Bronchial epithelial cell (primary cell): ENCODE measurements at places on chromosomes 7 and 10.

GRCh38 chr7:50146692-50147091 lies 53.6 kb upstream of the ZPBP start:
- no peak for DNase-seq

- no peak for DNase-seq
Measured at GRCh38 chr7:100373261-100373831, at the start of gene PILRA. PILRA (plus strand) TSS chr7:100373487; CDS start chr7:100373657, 170 bp downstream.

DNA sequence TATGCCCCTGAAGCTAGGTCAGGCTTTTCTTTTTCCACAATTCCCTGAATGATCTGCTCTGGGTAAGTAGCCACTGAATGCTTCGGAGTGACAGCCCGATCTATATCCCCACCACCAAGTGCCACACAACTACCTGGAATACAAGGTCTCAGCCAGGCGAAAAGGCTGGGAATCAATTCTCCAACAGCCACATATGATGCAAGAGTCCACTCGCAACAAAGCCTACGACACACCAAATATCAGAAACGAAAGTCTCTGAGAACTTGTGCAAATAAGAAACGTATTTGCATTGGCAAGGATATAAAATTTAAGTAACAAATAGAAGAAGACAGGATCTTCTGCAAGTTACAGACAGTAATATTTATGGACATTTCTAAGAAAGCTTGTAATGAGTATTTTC lies 5.7 kb downstream of the HIPK2 start:
- DNase-seq, result no peak

- no peak for DNase-seq
Measured at GRCh38 chr10:129715805-129716204, 248.3 kb downstream of the EBF3 start.

DNA sequence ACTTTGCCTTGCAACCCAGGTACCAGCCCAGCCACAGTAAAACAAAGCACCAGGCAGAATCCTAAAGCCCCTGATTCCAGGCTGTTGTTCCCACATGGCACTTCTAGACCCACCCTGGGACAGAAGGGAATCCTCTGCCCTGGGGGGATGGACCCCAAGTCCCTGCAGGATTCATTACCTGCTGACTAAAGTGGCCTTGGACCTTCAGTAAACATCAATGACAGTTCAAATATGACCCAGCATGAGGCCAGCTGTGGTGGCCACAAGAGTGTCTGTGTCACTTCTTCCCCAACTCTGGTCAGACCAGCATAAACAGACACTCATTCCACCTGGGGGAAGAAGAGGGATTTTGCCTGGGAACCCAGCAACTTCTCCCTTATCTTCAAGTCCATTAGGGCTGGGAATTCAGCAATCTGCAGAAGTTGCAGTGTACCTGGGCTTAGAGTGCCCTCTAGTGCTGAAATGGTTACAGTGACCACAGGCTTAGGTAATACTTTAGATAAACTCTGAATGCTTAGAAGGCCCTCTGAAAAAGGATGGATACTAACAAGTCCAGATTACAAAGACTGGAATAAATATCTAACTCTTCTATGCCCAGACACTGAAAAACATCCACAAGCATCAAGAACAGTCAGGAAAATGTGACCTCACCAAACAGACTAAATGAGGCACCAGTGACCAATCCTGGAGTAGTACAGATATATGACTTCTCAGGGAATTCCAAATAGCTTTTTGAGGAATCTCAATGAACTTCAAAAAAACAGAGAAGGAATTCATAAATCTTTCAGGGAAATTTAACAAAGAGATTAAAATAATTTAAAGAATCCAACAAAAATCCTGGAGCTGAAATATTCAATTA lies 108.5 kb upstream of the TMEM168 start:
- DNase-seq, result peak; percentile 64

GRCh38 chr7:18541181-18541870 lies 45.8 kb downstream of the HDAC9 start:
- no peak for DNase-seq

DNA sequence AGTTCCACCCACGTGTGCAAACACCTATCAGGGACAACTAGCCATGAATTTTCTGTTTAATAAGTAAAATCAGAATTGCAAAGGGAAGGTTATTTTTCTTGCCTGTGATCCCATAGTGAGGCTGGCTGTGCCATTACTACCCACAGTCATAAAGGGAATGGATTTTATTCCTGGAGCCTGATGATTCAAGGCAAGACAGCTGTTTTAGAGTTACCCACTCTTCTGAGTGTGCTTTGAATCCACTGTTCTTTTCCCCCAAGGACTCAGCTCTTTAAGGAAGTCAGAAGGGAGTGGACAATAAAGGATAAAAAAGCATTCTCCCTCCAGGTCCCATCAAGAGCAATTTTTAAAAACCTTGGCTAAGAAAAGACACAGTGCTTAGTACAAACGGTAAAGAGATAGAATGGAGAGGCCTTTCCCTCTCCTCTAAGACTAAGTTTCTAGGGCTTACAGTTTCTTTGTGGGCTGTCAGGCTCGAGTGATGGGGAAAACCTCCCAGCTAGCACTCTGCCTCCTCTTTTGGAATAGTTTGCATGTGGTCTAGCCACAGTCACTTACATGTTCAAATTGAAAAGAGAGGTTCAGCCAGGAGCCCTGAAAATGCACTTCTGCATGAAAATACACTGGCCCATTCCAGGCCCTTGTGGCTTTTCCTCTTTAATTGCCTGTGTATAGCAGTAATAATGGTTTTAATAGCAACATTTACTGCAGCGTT lies 5.1 kb upstream of the LRRC4 start:
- DNase-seq, result no peak

DNA sequence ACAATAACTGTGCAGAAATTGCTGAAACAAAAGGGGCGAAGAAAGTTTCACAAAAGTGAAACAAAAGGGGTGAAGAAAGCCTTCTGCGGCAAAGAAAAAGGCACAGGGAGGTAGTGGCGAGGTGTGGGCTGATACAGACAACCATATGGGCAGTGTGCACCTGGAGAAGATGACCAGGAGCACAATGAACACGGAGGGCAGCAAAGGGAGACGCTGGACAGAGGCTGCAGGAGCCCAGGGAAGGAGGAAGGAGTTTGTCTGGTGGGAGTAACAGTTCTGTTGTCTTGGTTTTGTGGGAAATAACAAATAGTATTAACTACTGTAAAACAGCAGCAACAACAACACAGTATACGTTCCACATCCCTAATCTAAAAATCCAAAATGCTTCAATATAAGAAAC lies 42.4 kb downstream of the ESYT2 start:
- no peak for DNase-seq

DNA sequence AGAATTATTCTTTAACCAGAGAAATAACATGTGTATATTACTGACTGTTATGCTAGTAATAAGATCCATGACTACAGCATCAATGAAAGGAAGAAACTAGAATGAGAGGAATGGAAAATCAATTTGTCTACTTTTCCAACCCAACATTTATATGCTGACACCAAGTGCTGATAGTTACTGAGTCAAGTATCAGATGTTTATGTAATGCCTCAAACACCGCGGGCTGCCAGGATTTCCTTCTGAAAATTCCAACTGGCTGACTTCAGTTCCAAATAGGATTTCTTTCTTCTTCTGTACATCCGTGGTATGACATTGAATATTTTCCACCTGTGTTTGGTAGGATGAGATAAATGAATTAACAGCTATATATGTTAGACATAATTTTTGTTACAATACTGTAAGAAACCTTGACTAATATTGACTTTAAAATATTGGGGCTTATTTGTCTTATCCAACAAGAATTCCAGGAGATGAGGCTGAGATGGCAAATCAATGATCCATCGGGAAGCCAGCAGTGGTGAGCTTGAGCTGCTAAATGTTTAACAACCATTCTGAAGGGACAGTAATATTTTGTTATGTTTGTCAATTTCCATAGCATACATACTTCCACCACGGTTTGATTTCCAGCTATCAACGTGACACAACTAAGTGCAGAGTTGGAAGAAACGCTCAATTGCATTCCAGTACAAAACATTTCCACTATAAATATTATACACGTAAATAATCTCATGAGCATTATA lies 435.2 kb upstream of the AUTS2 start:
- no peak for DNase-seq

GRCh38 chr10:11697718-11698527 lies 44.3 kb upstream of the ECHDC3 start:
- DNase-seq, result no peak

DNA sequence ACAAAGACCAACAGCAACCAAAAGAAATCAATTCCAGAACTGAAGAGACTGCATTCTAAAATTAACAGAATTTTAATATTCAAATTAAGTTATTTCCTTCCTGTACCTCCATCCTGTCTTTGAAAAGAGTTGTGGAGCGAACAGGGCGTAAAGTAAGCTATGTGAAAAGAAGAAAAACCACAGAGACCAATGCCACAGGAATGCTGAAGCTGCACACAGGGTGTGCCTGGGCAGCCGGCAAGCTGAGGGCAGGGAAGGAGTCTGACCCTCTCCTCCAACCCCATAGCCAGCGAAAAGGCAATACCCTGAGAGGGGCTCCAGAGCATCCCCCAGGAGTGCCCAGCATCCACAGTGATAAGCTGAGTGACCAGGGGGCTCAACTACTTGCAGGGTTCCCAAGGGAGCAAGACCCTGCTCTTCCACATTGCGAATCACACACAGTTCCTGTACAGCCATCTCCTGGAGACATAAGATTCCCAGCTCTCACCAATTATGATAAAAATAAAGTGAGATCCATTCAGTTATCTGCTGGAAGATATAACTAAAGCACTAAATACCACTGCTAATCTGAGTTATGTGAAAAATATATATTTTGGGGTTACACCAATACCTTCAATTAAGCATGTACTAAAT lies 93.8 kb downstream of the PARD3 start:
- DNase-seq, result peak; percentile 79

DNA sequence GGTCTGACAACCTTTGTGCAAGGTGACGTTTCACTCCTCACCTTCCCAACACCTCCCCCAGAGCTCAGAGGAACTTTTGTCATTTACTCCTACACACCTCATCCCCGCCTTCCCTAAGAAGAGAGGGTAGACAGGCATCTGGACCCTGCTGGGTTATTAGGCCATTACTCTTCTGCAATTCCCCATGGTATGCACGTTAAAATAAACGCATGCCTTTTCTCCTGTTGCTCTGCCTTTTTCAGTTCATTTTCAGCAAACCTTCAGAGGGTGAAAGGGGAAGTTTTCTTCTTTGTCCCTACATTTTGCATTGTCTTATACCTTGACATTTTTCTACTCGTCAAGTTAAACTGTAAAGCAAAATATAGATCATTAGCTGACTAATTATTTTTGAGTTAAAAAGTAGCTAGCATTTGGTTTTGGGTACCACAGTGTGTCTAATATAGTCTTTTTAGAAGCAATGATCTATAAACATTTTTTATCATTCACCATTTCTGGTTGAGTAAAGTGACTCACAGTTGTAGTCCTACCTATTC lies 10.5 kb upstream of the EDRF1 start:
- DNase-seq, result no peak

DNA sequence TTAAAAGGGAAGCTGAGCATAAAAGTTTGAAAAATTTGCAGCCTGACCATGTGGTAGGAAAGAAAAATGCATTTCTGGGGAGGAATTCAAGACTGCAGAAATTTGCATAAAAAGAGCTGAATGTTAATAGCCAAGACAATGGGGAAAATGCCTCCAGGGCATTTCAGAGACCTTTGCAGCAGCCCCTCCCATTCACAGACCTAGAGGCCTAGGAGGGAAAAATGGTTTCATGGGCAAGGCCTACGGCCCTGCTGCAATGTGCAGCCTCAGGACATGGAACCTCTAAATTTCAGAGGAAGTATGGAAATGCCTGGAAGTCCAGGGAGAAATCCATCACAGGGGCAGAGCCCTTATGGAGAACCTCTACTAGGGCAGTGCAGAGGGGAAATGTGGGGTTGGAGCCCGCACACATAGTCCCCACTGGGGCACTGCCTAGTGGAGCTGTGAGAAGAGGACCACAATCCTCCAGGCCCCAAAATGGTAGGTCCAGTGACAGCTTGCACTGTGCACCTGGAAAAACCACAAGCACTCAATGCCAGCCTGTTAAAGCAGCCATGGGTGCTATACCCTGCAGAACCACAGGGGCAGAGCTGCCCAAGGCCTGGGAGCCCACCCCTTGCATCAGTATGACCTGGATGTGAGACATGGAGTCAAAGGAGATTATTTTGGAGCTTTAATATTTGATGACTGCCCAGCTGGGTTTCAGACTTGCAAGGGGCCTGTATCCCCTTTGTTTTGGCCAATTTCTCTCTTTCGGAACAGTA lies 243.8 kb downstream of the DNAJB9 start:
- DNase-seq, result no peak

GRCh38 chr7:91628742-91629141 lies 251.8 kb downstream of the MTERF1 start:
- DNase-seq, result peak; percentile 26

DNA sequence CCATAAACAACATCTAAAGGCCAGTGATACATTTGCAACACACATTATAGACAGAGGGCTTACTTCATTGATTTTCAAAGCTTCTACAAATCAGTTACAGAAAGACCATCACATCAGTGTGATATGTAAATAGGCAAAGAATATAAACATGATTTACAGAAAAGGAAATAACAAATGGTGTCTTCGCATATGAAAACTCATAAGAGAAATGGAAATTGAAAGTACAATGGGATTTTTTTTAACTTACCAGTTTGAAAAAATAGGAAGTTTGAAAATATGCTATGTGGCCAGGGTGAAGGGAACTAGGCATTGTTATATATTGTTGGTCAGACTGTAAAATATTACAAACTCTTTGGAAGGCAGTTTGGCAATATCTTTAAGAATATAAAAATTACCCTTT lies 27.3 kb downstream of the SEC23IP start:
- no peak for DNase-seq

- DNase-seq, result no peak
Measured at GRCh38 chr10:96835899-96836298, 3.8 kb downstream of the LCOR start.

DNA sequence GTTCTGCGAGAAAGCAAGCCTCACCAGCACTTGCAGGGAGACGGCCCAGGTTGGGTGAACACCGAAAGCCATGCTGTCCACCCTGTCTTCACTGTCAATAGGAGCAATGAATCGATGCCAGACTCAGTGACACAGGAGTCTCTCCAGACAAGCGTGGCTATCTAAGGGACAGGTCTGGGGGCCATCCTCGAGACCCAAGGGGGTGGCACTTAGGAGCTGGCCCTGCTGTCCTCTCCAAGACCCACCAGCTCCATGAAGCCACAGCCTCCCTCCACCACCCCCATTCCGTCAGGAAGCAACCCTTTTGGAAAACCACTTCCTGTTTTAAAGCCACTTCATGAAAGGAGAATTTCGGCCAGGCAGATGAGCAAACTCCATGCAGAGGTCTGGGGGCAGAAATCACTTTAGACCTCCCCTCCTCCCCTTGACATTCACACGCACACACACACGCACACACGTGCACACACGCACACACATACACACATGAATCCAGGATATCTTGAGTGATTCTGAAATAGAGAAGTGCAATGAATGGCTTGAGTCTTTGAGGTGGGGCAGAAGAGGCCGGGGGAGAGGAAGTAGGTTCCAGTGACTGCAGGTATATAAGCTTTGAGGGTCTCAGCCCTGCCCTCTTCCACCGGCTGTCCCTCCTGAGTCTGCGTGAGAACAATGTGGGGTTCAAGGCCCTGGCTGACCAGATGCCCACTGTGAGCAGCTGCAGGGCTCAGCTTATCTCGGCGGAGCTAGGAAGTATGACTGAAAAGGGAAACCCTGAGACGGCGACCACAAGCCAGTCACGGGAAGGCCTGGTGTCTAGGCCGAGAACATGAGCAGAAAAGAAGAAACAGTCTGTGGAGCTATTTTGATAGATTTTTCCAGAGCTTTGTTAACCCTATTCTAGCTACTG lies 25.0 kb downstream of the RGS10 start:
- no peak for DNase-seq

- DNase-seq, result peak; percentile 44
Measured at GRCh38 chr10:131885391-131886165, 15.2 kb upstream of the PPP2R2D start.
